Progenitor cell of endocrine pancreas (in vitro differentiated cells): ENCODE measurements at places on chromosomes 12 and 14. TPM values are rescaled to one million over a fixed set of nuclear protein-coding genes. Genes with fewer than 3 reads are reported as not detected.

Gene TMEM63C
- total RNA-seq: 1.6 and 1.8 TPM in 2 replicates

Gene TRIM9
- total RNA-seq: 1.7 and 2.6 TPM in 2 replicates

Gene PIANP
- 2.0 and 2.4 TPM in 2 replicates for total RNA-seq

Gene OR6C6
- not detected in 2 replicates for total RNA-seq

Gene CLEC1B
- total RNA-seq: not detected in 2 replicates

- DNase-seq: no peak
These were observed 214.5 kb upstream of the DDHD1 start for GRCh38 chr14:53367644-53368026.

GRCh38 chr12:133130808-133131128 lies 341 bp downstream of the ZNF10 start:
- DNase-seq: peak; percentile 14

DNA sequence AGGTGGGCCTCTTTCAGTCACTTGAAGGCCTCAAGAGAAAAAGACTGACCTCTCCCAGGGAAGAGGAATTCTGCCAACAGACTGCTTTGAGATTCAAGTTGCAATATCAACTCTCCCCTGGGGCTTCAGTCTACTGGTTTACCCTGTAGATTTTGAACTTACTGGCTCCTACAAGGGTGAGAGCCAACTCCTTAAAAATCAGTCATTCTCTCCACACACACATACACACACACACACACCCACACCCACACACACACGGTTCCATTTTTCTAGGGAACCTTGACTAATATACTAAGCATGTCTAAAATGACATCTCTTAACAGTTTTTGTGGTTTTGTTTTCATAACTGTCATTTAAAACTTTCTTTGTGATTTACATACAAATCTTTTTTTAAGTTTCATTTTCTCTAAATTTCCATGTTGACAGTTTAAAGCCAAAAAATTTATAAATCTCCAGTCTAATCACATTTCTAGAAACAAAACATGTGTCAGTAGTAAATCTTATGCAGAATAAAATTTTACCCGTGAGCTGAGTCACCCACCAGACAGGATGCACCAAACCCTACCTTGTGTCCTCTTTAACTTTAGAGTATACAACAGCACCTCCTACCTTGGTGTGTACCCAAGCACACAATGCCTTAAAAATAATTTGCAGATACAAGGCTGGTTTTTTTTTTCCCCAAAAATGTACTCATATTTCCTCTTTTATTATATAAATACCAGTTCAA lies 394.6 kb downstream of the AEBP2 start:
- DNase-seq: no peak

- DNase-seq: no peak
These were observed 28.6 kb downstream of the NAA30 start for GRCh38 chr14:57418999-57419398.

DNA sequence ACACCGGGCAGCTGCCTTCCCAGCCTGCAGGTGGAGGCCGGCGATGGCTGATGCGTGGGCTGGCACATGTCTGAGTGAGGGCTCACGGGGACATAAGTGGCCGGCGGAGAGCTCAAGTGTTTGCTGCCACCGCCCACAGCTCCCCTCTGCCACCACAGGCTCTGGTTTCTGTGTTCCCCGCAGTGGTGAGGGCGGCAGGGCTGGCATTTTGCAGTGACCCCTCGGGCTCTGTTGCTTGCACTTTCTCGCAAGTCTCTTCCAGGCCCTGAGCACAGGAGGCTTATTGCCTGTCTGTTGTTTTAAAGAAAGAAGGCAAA lies 271.0 kb upstream of the RTL1 start:
- no peak for DNase-seq

DNA sequence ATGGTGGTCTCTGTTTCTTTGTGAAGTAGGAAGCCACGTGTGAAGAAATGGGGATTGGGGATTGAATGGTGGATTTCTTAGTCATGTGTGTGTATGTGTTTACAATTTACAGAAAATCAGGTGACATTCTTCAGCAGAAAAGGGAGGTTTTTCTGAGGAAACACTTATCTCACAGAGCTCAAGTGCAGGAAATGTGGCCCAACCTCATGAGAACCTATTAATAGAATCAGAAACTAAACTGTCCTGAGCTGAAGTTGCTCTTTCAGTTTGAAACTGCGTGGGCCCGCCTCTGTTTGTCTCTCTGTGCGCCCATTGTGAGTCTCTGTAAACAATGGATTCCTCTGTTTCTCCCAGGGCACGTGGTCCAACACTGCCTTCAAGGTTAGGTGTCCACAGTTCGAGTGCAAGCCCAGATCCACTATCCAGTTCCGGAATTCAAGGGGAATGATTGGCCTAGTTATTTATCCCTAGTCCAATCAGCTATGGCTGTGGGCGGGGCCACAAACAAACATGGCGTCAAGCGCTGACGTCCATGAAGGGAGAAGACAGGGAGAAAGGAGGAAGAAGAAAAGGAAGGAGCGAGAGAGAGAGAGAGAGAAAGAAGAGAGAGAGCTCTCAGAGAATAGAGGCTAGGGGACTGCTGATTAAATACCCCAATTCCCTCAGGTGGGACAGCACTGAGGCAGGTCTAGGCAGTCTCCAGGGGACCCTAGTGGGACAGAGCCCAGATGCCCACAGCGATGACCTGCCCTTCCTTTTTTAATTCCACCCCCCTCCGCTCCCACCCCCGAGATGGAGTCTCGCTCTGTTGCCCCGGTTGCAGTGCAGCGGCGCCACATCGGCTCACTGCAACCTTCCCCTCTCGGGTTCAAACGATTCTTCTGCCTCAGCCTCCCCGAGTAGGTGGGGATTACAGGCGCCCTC lies 31.4 kb upstream of the C12orf76 start:
- no peak for DNase-seq

DNA sequence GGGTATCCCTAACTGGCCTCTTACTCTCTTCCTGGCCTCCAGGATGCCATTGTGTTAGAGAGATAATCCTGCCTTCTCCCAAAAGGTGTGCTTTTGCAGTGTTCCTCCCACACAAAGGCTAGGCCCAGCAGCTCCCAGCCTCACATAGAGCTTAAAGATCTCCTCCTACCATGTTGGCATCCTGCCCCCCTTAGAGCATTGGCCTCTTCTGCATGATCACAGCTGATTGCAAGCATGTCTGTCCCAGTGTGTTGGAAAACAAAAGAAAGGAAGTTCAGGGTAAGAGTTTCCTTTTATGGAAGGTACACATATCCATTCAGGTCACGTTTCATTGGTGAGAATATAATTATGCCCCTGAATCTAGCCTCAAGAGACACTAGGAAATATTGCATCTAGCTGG lies 405.4 kb downstream of the TMTC2 start:
- no peak for DNase-seq

- no peak for DNase-seq
These were observed 30.5 kb downstream of the PLXNC1 start for GRCh38 chr12:94178882-94179281.

DNA sequence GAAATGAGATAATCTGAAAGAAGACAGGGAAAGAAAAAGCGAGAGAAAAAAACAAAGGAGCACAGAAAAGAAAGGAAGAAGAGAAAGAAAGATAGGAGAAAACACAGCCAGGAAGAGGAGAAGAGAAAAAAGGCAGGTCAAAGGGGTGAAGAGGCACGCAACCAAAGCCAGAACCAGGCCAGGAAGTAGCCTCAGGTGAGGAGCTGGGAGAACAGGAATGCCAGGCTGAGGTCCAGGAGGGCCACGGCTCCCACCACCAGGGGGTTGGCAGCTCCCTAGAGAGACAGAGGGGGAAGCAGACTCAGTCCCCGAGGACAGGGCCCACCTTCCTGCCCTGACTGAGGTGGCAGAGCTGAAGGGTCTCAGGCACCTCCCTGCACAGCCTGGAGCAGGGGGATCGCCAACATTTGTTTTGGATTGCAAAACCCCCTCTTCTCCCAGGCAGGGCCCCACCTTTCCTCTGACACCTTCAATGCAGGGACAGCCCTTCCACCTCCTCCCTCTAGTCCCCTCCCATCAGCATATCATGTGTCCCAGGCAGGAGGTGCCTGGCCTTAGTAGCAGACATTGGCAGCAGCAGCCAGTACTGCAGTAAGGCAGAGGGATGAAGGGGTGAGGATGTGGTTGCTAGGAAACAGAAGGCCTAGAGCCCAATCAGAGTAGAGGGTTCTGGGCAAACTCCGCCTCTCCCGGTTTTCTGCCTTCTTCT lies 2.0 kb upstream of the AP1G2 start:
- DNase-seq: no peak

GRCh38 chr12:111993292-111994150 lies 19.4 kb downstream of the TMEM116 start:
- no peak for DNase-seq

GRCh38 chr12:10891937-10892336 lies 7.9 kb upstream of the PRH1 start:
- DNase-seq: no peak

DNA sequence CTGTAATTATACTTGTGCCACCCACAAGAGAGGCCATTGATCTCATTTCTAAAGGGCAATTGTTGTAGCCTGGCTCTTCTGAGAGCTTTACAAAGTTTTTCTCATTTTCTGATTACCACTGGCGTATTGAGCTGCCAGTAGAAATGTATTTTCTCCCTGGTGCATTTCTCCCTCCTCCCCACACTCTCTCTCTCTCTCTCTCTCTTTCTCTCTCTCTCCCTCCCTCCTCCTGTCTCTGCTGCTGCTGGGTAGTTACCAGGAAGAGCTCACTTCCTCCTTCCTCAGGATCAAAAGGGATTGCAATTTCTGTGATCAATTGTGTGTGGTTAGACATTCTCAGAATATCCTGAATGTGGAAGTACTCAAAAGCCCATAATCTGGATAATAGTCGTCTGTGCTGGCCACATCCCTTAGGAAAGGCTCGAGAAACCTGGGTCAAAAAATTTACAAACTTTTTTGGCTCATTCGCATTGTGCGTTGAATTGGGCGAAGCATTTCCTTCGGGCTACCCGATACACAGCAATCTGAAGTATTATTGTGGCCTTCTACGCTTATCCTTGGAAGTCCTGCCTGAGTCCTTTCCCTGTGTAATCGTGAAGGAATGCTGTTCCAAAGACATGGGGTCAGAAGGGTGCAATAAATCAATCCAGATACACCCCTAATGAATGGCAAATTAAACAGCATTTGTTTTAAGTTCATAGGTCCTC lies 254.8 kb downstream of the MSRB3 start:
- DNase-seq: no peak

- no peak for DNase-seq
These were observed 393.4 kb upstream of the SEL1L start for GRCh38 chr14:81927070-81927469.

GRCh38 chr14:33480887-33481184 lies 470.0 kb downstream of the EGLN3 start:
- DNase-seq: no peak

DNA sequence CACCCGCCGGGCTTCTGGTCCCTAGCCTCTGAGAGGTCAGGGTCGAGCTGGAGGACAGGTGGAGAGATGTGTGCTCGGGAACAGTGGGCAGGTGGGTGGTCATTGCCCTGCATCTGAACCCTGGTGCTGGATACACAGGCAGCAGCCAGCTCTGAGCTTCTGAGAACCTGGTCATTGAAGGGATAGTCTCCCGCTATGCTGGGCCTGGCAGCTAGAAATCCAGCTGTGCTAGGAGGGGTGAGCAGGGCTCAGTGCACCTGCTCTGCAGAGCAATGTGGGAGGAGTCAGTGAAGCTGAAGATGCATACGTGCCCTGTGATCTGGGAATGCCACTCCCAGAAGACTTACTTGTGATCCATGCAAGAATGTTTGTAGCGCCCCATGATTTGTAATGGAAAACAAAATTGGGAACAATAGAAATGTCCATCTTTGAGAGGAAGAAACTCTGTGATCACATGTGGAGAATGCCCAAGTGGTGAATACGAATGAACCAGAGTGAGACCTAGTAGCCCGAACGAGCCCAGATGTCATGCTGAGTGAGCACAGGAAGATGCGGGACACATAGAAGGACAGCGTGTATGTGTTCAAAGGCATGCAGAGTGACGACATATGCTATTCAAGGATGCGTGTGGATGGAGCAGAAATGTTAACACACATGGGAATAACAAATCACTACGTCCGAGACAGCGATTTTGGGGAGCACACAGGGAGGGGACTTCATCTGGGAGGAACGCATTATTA lies 63.4 kb downstream of the AACS start:
- no peak for DNase-seq

DNA sequence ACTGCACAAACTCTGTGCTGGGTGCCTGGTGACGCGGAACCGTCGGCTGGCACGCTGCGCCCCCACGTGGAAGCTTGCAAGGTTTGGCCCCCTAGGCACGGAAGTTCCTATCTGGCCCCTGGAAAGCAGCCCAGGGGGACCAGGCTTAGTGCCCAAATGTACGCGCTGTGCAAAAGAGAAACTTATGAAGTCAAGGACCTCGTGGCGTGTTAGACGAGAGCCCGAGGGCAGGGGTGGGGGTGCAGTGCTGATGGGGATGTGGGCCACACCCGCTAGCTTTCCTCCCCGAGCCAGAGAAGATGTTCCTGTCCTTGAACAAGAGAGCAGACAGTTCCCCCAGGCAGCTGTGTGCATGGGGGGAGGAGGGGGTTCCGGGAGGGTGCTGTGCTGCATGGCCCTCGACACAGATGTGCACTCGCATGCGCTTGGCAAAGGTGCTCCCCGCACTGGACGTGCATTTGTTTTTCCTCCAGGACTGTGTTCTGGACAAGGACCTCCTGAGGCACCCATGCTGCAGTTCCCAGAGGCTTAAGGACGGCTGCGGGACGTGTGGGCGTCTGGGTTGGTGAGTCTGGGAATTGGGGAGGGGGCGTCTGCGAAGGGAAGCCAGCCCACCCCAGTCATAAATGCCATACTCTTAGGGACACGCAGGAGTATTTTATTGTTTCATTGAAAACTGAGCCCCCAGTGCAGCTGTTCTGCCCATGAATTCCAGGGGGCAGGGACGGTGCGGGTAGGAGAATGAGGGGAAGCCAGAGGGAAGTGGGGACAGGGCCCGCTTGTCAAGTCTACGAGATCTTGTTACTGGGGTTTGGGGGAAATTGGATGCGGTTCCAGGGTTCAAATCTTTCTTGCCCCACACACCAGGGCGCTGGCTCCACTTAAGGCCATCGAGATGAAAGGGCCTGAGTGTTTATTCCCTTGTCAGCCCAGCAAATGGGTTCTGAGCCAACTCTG lies 80.0 kb downstream of the NTF3 start:
- peak; percentile 23 for DNase-seq
